Esophagus mucosa (tissue), 1 donor: ENCODE measurements at places on chromosomes 1 and 21.

- ATAC-seq: no peak
Measured at GRCh38 chr21:29810871-29811270, 128.9 kb downstream of the GRIK1 start.

DNA sequence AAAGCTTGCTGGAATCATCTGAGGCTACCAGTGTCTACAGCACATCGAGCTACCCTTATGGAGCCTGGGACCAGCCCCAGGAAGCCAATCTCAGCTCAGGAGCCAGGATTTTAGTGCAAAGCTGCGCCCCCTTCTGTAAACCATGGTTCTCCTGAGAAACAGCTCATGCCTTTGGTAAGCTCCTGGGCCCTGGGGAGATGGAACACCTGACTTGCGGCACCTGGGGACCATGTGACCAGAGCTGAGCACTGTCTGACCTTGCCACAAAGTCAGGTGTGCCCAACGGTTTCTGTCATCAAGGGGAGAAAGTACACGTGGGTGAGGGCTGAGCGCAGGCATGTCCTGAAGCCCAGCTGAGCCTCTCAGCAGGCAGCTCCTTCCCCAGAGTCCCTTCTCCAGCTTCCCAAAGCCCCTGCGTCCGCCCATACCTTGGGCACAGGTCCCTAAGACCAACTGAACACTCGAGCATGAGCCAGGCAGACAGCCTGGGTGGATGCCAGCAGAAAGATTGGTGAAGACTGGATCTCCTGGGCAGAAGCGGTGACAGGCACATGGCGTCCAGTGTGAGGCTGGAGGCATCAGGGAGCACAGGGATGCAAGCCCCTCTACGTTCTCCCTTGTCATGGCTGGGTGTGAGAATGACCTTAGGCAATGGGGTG, 57.9 kb upstream of the TENT5B start:
- ATAC-seq: peak; percentile 58

GRCh38 chr21:38244885-38245869, 11.6 kb upstream of the KCNJ15 start:
- ATAC-seq: peak; percentile 38

GRCh38 chr1:207752456-207752998, 673 bp downstream of the CD46 start:
- peak; percentile 54 for ATAC-seq

GRCh38 chr1:226890331-226891108, 20.1 kb downstream of the PSEN2 start:
- ATAC-seq: no peak

- ATAC-seq: no peak
Measured at GRCh38 chr1:150516050-150516591, 569 bp downstream of the FALEC start.

DNA sequence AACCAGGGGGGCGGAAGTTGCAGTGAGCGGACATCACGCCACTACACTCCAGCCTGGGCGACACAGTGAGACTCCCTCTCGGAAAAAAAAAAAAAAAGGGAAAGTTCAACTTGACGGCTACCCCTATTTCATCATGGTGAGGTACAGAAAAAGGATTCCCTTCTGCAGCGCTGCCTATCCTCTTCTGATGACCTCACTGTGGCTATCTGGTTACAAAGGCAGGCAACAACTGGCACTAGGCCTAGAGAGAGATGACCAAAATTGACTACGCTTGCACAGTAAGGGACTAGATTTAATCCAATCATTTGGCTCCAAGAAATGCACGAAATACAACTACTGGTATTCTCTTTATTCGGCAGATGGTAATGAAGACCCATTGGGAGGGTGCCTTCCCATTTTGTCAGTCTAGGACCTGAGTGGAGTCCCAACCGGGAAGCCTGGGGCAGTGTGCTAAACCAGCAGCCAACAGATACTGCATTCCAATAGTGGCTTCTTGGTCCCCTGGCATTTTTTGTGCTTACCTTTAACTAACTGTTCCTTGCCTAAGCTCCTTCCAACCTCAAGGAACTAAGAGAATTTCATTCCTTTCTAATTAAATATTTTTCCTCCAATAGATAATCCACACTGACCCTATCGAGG, 36.6 kb downstream of the ITPKB start:
- ATAC-seq: no peak

DNA sequence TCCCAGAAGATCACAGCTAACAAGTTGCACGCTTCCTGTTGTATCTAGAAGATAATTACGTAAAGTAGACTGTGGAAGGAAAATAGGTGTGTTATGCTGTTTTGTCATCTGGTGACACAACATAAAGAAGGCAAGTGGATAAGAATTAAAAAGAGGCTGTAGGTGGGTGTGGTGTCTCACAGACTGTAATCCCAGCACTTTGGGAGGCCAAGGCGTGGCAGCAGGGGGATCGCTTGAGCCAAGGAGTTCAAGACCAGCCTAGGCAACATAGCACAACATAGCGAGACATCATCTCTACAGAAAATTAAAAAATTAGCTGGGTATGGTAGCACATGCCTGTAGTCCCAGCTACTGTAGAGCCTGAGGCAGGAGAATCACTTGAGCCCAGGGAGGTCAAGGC, 17.9 kb upstream of the ZNF281 start:
- peak; percentile 41 for ATAC-seq

GRCh38 chr1:185373813-185374529, 56.9 kb upstream of the IVNS1ABP start:
- peak; percentile 21 for ATAC-seq

DNA sequence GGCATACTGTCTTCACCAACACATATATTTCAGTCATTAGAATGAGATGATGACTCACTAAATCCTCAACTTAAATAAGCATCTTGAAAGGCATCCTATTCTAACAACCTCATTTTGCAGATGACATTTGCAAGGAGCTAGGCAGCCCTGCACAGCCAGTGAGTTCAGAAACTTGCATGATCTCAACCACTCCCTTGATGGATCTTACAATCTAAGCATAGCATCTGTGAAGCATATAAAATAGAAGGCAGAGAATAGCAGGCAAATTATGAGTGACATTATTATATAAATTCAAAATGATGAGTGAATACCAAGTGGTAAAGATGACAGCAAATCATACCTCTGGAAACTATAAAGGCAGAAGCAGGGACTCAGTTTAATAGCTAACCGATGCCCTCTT, 31.6 kb downstream of the KRTAP20-3 start:
- ATAC-seq: no peak

DNA sequence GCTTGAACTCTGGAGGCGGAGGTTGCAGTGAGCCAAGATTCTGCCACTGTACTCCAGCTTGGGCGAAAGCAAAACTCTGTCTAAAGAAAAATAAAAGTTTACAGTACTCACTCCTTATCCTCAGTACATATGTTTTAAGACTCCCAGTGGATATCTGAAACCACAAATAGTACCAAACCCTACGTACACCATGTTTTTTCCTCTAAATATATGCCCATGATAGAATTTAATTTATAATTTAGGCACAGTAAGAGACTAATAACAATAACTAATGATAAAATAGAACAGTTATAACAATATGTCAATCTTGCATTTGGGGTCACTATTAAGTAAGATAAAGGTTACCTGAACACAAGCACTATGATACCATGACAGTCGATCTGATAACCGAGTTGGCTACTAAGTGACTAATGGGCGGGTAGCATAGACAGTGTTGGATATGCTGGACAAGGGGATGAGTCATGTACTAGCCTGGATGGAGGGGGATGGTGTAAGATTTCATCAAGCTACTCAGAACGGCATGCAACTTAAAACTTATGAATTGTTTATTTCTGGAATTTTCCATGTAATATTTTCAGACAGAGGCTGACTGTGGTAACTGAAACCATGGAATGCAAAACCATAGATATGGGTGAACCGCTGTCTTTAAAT, 43.7 kb downstream of the ST7L start:
- no peak for ATAC-seq

DNA sequence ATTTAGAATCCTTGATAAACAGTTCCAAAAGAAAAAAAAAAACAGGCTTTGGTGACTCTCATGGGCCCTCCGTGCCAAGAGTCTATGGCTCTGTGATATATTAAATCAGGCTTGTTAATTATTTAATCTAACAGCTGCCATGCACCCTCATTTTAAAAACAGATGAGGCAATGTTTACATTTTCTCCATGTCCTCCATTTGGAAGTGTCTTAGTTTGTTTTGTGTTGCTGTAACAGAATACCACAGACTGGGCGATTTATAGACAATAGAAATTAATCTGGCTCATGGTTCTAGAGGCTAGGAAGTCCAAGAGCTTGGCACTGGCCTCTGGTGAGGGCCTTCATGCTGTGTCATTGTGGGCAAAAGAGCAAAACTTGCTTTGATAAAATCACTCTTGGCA, 58.0 kb downstream of the B3GALT5 start:
- no peak for ATAC-seq

- no peak for ATAC-seq
Measured at GRCh38 chr1:117795190-117795589, 134.2 kb downstream of the GDAP2 start.

DNA sequence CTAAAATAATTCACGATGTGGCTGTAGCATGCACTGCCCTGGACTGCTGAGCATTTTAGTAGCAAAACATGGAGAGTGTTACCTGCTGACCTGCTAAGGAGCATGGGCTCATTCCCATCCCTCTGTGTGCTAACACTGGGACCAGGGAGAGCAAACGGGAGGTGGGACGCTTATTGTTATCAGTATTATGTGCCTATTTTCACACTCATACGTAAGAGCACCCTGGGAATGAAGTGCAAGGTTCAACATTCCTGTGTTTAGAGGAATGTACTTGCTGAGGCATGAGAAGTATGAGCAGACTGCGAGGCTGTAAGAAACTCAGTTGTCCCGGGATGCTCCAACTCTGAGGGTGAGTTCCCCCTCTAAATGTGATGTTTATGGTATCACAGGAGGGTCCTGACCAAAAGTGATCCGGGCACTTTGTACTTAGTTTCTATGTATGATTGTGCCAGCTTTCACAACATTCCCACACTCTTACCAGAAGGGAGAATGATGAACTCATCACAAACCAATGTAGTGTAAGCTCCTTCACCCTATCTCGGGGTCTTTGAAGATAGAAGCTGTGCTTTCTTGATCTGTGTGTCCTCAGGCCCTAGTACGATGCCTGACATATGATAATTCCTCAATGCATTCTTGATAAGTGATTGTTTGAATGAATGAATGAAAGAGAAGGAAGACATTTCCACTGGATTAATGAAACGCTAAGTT, 164.8 kb downstream of the KCNJ6 start:
- ATAC-seq: no peak

- peak; percentile 47 for ATAC-seq
Measured at GRCh38 chr1:215076322-215076721, 6.2 kb upstream of the KCNK2 start.

DNA sequence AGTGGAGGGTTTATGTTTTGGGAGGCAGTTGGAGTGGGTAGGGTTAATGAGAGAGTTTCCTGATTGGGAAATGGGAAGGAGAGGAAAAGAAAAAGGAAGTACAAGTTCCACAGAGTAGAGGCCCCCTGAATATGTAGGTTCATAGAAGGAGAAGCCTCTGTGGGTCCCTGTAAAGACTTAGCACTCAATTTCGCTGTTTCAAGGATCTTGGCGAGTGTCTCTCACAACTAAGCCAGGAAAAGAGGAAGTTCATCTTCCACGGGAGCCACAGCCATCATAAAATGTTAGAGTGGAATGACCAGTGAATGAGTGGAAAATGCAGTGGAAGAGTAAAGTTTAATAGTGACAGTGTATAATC, 17.4 kb upstream of the DPYD start:
- ATAC-seq: no peak

- no peak for ATAC-seq
Measured at GRCh38 chr1:111727056-111727455, 12.1 kb downstream of the INKA2 start.

DNA sequence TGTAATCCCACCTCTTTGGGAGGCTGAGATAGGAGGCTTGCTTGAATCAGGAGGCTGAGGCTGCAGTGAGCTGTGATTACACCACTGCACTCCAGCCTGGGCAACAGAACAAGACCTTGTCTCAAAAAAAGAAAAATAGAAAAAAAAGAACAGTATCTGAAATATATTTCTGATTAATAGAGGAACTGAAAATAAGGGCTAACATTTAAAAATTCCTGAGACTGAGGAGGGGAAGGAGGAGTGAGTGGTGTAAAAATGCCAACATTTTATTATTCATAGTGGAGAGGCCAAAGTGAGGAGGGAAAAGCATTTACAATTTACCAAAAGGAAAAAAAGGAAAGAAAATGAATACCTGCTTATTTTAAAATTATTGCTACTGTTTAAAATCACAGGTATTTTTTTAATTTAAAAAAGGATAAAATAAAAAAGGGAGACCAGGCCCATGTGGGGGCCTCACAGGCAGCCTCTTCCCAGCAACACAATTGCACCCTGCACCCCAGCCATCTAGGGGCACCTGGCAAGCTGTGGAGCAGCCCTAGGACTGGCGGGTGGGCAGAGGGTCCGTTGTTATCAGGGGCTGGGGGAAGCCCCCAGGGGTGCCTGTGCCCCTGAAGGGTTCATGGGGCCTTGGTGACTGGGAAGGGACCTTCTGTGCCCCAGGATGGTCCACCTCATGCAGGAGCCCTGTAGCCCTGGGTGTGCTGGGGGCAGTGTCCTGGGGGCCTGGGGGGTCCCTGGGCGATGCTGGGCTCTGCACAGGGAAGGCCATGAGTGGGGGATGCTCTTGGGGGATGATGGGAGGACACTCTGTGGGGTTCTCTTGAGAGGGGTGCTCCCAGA, 34.8 kb upstream of the ADARB1 start:
- ATAC-seq: no peak

DNA sequence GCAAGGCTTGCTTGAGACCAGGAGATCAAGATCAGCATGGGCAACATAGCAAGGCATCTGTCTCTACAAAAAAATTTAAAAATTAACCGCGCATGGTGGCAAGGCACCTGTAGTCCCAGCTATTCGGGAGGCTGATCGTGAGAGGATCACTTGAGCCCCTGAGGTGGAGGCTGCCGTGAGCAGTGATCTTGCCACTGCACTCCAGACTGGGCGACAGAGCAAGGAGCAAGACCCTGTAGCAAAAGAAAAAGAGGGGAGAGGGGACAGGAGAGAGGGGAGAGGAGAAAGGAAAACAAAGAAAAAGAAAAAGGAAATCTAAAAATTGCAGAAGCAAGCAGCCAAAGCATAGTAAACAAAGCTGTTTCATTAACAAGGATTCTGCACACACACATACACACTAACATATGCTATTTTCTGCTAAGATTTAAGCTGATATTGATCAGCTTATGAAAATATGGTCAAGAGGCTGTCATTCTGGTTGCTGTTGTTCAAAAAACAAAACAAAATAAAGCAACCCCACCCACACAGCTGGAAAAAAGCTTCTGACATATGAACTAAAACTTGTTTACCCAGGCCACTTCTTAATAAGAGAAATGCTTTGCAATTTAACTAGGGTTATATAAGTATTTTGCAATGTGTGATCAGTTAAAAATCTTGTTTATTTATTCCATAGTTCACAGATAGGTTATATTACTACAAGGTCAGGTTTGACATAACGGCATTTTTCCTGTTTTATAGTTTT, 1.8 kb downstream of the ARNT start:
- ATAC-seq: no peak

- ATAC-seq: no peak
Measured at GRCh38 chr1:26521669-26522030, 7.9 kb upstream of the RPS6KA1 start.

DNA sequence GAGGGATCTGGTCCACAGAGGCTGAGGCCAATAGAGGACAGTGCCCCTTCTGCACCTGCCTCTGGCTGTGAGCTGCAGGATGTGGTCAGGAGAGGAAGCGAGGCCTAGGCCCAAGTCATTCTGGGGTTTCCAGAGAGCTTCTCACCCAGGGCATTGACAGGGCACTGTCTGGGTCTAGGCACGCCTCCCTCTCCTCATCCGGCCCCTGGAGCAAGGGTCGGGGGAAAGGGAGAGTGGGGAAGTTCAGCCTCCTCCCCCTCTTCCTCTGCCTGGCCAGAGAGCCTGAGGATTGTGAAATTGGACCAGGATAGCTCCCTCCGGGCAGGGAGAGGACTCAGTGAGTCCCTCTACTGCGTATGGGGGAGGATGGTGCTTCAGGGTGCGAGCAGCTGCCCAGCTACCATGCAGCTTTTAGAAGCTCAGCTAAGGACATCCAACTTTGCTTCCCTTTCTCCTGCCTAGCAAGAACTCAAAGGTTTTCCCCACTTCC, 6.3 kb upstream of the INAVA start:
- peak; percentile 63 for ATAC-seq
